Activated T-helper 1 cell treated with anti-CD3 and anti-CD28 coated beads, Interleukin-12 subunit alpha, Interleukin-12 subunit beta, Interleukin-2, Interleukin-4 antibody, amounts not matched to agents 30 ng/mL and 10 ng/mL and 1 ng/mL, durations not matched to agents 14 hours and 24 hours and 36 hours (primary cell): ENCODE measurements at places on chromosomes 16 and 17. TPM values are rescaled to one million over a fixed set of nuclear protein-coding genes. Genes with fewer than 3 reads are reported as not detected.

GRCh38 chr16:78695391-78695790 lies 595.9 kb downstream of the WWOX start:
- no peak for DNase-seq

- DNase-seq: no peak
These were observed 14.3 kb downstream of the SNX29 start for GRCh38 chr16:11990702-11991390.

GRCh38 chr16:30662449-30662848 lies 4.2 kb downstream of the FBRS start:
- DNase-seq: no peak

KRT40 gene
- not detected in 2 replicates for total RNA-seq

GRCh38 chr17:1212946-1213345 lies 33.2 kb upstream of the ABR start:
- no peak for DNase-seq

- no peak for DNase-seq
These were observed 8.2 kb downstream of the ADORA2B start for GRCh38 chr17:15952916-15953790.
